NCI-H146 (cell line): ENCODE measurements at places on chromosomes 2 and 18.

- DNase-seq = no peak
Measured at GRCh38 chr2:227653419-227653818, 13.2 kb upstream of the SCYGR5 start.

GRCh38 chr2:137339051-137339450, 573.7 kb downstream of the THSD7B start:
- DNase-seq = no peak

- no peak for DNase-seq
Measured at GRCh38 chr2:10423400-10423774, 24.7 kb downstream of the ODC1 start.

GRCh38 chr2:129760669-129761068, 218.8 kb upstream of the RAB6C start:
- DNase-seq = no peak

- no peak for DNase-seq
Measured at GRCh38 chr2:226934546-226935201, 98.8 kb downstream of the RHBDD1 start.

DNA sequence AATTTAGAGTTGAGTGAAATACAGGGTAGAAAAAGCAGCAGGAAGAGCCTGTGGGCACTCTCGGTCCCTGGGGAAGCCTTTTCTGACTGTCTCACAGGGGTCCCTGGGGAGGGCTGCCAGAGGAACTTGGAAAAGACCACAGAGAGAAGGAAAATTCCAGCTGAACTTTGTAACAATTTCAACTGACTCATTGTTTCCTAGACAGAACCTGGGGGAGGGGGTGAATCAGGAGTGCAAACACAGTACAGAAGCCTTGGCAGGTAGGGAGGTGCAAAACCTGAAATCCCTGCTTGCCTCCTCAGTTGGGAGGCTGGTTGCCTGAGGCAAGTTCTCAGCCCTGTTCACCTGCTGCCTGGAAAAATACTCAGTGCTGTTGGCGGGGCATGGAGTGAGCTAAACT, 106.8 kb downstream of the GRB14 start:
- DNase-seq = no peak

DNA sequence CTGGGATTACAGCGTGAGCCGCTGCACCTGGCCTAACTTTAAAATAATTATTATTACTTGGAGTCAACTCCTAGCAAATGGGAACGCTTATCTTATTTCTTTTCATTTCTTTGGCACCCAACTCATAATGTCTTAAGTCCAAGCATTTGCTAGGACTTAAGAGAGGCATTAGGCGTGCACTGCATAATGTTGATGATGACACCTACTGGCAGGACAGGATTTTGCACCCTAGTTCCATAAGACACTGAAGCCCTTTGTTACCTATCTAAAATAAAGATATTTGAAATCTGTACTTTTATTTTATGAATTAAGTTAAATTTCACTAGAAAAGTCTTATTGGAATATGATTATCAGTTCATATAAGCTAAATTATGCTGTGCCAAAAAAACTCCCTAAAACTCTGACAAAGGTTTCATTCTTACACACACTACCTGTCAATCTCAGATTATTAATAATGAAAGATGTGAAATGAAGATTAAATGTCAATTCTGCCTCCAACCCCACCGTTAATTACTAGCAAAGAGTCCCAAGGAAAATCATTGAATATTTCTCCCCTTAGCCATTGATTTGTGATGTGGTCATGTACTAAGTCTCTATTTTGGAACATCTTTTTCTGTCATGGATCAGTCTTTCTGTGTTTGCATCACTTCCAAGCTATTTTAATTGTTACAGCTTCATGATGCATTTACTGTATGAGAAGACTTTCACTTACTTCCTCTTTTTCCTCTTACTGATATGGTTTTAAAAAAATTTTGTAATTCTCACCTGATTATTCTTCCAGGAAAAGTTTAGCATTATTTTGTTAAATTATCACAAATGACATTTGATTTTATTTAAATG, 12.7 kb upstream of the CDH2 start:
- peak; percentile 67 for DNase-seq

DNA sequence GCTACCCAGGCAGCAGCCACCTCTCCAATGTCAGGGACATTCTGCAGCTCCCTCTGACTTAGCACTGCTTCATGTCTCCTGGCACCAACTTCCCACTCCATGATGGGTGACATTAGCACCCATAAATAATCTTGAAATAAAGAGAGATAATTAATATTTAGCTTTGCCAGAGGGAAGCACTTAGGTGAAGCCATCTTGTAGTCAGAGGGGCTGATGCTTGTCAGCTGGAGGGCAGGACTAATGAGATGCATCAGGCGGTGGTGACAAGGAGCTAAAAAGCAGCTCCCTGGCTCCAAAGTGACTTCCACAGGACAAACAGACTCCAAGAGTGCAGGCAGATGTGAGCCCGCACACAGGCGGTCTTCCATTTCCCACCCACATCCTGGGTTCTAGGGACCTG, 153.0 kb upstream of the ID2 start:
- DNase-seq = no peak

- DNase-seq = no peak
Measured at GRCh38 chr2:64192125-64192479, 47.9 kb upstream of the PELI1 start.

- no peak for DNase-seq
Measured at GRCh38 chr2:26380281-26380680, 21.4 kb upstream of the DRC1 start.

- peak; percentile 89 for DNase-seq
Measured at GRCh38 chr2:43269074-43269572, 42.7 kb upstream of the ZFP36L2 start.

DNA sequence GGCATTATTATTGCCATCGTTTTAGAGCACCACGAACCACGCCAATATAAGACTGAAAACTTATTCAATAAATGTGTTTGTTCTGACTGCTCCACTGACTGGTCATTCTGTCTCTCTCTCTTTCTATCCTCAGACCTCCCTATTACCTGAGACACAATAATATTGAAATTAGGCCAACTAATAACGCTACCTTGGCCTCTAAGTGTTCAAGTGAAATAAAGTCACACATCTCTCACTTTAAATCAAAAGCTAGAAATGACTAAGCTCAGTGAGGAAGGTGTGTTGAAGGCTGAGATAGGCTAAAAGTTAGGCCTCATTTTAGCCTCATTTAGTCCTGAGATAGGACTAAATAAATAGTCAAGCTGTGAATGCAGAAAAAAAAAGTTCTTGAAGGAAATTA, 38.8 kb downstream of the G6PC2 start:
- no peak for DNase-seq

GRCh38 chr2:143435131-143435530, 305.9 kb downstream of the ARHGAP15 start:
- DNase-seq = no peak

- DNase-seq = peak; percentile 11
Measured at GRCh38 chr2:85257359-85257969, 70.3 kb downstream of the TGOLN2 start.

DNA sequence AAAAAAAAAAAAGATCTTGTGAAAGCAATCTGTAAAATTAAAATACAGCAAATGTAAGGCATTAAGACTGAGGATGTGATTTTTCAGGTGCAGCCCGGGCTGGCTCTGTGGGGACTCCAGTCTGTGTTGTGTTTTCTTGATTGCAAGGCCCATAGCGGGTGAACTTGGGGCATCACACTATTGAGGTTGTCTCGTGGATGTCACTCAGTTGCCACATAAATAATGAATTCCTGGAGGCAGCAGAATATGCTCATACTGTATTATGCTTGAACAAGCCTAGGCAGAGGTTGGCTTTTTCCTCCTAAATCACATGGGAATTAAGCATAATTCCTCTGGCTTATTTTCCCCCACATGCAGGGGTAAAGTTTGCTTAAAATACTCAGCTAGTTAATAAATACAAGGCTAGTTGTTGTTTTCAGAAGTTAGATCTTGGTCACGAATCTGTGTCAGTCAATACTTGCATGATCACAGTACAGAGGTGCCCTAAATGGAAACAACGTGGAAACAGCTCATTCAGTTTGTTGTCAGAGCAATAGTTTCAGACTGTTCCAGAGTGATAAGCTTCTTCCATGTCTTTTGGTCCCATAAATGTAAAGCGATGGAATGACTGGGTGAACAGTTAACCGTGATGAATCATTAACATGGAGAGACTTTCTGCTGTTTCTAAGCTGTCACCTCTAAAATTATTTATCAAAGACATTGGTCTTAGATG, 16.4 kb downstream of the GEMIN6 start:
- DNase-seq = no peak

DNA sequence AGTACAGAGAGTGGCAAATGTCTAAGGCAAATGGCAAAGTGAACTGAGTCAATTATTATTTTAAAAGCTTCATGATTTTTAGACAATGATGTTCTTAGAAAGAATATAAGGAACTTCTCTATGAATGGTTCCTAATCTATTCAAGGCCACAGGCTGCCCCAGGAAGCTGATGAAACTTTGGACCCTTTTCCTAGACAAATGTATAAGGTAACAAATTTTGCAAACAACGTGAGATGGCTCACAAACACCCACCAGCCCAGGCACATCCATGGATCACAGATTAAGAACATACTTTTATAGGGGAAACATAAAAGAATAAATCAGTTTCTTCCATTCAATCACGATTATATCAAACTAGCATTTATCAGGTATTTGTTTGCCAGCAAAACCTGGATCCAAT, 659.0 kb downstream of the IRS1 start:
- no peak for DNase-seq

DNA sequence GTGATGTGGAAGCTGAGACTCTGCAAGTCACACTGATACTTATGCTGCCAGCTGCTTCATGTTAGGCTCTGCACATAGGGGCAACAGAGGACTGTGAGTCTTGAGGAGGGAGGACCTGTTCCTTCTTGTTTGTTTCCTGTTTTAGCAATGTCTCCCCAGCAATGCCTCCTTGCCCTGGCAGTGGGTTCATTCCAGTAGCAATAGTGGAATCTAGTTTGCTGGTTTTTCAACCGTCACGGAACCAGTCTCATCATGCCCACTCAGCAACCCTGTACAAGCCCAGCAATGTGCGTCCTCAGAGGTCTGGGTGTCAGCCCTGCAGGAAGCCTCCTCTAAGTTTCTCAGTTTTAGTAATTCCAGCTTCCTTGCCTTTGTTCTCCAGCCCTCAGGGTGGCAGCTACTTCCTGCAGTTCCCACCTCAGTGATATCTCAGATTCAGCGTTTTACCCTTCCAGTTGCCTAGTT, 20.5 kb upstream of the ITGB6 start:
- DNase-seq = no peak

- DNase-seq = no peak
Measured at GRCh38 chr18:55953326-55953725, 365.3 kb upstream of the TCF4 start.

GRCh38 chr2:227881866-227882517, 10.6 kb downstream of the DAW1 start:
- no peak for DNase-seq

DNA sequence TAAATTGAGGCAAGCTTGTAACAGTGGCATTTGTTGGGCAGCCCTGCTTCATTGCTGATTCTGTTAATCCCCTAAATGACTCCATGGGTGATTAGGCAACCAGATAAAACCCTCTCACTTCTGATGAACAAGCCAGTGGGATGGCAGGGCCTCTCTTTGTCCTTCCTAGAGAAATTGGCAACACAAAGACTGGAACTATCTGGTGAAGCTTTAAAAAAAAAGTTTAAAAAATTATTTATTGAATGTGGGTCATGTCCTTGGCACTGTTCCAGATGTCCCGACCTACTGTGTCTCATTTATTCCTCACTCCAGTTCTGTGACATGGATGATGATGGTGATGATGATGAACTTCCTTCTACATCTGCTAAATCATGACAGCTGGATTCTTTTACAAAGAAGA, 30.8 kb downstream of the NRP2 start:
- no peak for DNase-seq

- DNase-seq = no peak
Measured at GRCh38 chr18:46096651-46097300, 1.3 kb downstream of the ATP5F1A start.

GRCh38 chr18:1513519-1513918, 608.8 kb downstream of the ADCYAP1 start:
- DNase-seq = no peak

GRCh38 chr2:112096098-112096497, 41.0 kb downstream of the TMEM87B start:
- no peak for DNase-seq

DNA sequence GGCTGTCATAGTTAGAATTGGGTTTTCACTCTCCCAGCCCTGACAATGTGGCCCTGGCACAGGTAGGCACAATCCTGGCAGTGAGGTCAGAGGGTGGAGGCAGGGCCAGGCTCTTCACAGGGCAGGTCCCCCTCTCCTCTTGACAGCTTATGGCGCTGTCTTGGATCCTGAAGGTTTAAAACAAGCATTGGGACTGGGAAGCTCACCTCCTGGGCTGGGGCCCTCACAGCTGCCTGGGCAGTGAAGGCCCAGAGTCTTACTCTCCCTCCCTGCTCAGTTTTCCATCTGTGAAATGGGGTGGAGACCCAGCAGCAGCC, 23.3 kb downstream of the LBH start:
- no peak for DNase-seq

GRCh38 chr18:6830916-6831315, 101.4 kb downstream of the ARHGAP28 start:
- DNase-seq = no peak

DNA sequence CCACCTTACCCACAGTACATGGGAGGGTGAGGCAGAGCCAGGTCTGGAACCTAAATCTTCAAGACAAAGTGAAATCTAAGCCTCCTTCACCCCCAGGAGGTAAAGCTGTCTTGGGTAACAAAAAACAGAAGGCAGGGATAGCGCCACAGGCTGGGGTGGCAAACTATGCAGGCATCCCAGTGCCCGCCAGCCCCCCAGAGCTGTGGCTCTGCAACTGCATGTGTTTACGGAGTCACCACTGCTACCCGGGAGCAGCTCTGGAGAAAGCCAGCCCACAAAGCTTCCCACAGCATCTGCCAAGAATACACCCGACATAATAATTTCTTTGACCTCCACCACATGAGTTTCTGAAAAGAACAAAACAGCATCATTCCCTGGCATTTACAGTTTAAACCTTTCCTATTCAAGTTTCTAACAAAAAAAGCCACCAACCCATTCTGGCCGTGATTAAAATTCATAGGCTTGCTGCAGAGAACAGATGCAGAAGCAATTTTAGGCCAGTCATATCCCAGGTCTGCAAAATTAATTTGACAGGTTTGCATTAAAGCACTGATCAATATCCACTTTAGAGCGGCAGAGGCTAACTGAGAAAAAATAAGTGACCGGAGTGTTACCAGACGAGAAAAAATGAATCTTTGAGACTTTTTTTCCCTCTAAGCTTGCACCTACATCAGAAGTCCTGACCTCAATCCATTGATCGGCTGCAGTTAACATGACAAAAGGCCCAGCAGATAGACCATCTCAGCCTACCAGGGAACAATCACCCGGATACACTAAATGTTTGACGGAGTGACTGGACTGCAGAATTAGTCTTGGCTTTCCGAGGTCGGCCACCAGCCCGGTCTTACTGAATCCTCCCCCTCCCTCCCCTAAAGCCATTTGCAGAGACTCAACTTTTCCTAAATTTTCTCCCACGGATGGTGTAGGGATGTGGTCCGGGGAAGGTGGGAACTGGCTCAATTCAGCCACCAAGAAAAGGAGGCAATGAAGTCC, 309.6 kb upstream of the SKOR2 start:
- DNase-seq = no peak

- no peak for DNase-seq
Measured at GRCh38 chr2:3457524-3458395, 61.6 kb downstream of the ADI1 start.
